ENCODE measurements at places on chromosomes 5 and 9. TPM values are rescaled to one million over a fixed set of nuclear protein-coding genes. Genes with fewer than 3 reads are reported as not detected.

- no peak for DNase-seq
Observed at GRCh38 chr9:134276453-134277245, 49.6 kb upstream of the RXRA start.

DMGDH gene
- total RNA-seq = 0.54 TPM

DNA sequence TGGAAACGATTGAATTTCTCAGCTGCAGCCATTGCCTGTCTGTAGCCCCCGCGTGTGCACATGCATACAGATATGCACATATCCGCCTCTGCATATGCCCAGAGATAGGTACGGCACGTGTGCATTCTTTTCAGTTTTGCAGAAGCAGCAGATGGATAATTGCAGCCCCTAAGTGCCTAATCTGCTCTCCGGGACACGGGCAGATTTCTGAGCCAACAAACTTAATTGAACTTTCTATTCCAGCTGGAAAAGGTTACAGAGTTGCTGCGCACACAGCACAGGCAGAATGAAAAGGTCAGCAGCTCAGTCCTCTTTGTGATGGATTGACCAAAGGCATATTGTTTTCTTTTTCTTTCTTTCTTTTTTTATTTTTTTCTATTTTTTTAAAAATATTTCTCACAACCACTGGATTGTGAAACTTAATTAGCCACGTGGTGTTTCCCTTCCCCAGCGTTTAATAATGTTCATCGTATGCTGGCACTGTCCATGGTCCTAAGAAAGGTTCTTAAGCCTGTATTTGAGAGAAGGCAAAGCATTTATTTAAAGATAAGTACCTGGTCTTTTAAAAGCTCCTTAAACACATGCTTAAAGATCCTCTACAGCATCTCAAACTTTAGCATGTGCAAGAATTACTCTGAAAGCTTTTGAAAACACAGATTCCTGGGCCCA lies 270.2 kb upstream of the BRINP1 start:
- DNase-seq = no peak

DNA sequence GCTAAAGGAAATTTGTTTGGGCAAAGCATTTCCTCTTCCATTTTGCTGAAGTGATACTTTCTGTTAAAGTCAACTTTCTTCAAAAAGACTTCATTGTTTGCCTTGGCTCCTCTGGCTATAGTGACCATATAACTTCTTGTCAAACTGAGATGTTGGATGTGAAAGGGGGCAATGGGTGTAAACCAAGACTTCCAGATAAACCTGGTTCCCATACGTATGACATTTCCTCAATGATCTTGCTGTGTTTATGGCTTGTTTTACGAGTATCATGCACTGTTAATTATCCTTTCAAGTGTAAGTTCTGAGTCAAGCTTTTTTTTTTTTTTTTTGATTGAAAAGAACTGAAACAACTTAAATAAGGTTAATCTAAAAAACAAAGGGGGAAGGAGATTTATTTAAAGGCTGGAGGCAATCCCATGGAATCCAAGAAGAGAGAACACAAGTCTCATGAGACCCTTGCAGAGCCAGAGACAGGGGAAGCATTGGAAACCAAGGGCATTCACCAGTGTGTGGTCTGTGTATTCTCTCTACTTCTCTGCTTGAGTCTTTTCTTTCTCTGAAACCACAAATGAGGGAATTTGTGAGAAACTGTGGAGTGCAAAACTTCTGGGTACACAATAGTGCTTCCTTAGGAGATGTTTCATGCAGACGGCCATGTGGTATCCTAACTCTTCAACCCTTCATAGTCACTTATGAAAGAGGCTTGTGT lies 335.3 kb downstream of the RAB3C start:
- DNase-seq = no peak

DNA sequence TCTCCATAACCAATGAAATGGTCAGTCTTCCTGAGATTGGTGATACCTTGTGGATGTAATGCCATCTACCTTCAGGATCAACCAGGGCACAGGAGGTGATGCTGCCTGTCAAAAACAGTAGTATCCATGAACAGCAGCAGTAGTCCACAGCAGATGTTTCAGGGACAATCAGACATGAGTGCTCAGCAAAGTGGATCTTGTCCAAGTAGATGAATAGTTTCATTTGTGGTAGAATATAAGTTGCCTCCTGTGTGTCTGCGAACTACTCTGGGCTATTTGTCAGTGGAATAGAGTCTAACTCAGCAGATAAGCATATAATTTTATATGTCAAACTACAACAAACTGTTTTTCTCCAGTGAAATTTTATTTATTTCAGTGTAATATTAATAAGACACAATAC lies 1860.1 kb upstream of the ACO1 start:
- no peak for DNase-seq

HAPLN1 gene
- total RNA-seq = 0.13 TPM

HTR4 gene
- total RNA-seq = not detected

STPG3 gene
- total RNA-seq = 0.26 TPM

- no peak for DNase-seq
Observed at GRCh38 chr9:2354856-2355696, 266.5 kb upstream of the VLDLR start.

IFNA7 gene
- total RNA-seq = not detected

TRIM7 gene
- total RNA-seq = 25.8 TPM

- DNase-seq = no peak
Observed at GRCh38 chr5:174293481-174293880, 248.0 kb downstream of the NSG2 start.

GRCh38 chr5:169599451-169599850 lies 15.9 kb downstream of the SPDL1 start:
- no peak for DNase-seq

SPZ1 gene
- total RNA-seq = not detected

CSNK1G3 gene
- 40.8 TPM for total RNA-seq

GHR gene
- 0.05 TPM for total RNA-seq

- no peak for DNase-seq
Observed at GRCh38 chr9:99497641-99498040, 275.6 kb downstream of the SEC61B start.

- no peak for DNase-seq
Observed at GRCh38 chr5:139461698-139462097, 845 bp downstream of the ECSCR start.

- peak; percentile 54 for DNase-seq
Observed at GRCh38 chr9:107749787-107750444, 260.3 kb upstream of the KLF4 start.

ACOT12 gene
- total RNA-seq = 0.74 TPM

DNA sequence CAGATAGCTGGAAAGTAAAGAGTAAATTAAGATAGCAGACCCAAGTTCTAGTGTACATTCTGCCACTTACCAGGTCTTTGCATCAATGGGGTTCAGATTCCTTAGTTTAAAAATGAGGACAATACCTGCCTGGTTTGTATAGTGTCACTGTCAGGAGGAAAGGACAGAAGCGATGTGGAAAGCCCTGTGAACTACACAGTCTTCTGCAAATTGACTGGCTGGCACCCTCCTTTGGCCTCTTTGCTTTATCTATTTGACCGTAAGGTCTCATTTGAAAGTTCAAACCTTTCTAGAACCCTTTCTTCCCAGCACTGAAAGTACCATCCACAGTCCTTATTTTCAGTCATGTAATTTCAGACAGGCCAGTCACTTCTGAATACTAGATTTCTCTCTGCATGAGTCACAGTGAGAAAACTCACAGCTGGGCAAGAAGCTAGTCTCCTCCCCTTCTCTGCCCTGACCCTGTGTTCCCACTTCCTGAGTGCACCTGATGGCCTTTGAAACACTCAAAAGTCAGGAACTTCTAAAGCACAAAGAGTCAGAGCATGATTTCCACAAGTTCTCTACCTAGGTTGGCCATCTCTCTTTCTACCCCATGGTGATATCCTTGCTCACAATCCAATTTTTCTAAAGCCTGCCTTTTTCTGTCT lies 91.3 kb upstream of the RASEF start:
- DNase-seq = no peak

- no peak for DNase-seq
Observed at GRCh38 chr5:10577371-10578292, 13.8 kb downstream of the ANKRD33B start.

QRFP gene
- total RNA-seq = not detected

GRCh38 chr5:51449026-51449425 lies 65.8 kb downstream of the ISL1 start:
- DNase-seq = no peak

ORM2 gene
- 0.77 TPM for total RNA-seq

SLC45A2 gene
- not detected for total RNA-seq

MARCOL gene
- total RNA-seq = not detected

GRCh38 chr9:125679597-125680189 lies 27.3 kb downstream of the MAPKAP1 start:
- DNase-seq = no peak

CDH9 gene
- total RNA-seq = 0.10 TPM

- DNase-seq = no peak
Observed at GRCh38 chr5:146788898-146789297, 89.7 kb downstream of the PPP2R2B start.

CDKN2B gene
- total RNA-seq = 0.05 TPM

DNA sequence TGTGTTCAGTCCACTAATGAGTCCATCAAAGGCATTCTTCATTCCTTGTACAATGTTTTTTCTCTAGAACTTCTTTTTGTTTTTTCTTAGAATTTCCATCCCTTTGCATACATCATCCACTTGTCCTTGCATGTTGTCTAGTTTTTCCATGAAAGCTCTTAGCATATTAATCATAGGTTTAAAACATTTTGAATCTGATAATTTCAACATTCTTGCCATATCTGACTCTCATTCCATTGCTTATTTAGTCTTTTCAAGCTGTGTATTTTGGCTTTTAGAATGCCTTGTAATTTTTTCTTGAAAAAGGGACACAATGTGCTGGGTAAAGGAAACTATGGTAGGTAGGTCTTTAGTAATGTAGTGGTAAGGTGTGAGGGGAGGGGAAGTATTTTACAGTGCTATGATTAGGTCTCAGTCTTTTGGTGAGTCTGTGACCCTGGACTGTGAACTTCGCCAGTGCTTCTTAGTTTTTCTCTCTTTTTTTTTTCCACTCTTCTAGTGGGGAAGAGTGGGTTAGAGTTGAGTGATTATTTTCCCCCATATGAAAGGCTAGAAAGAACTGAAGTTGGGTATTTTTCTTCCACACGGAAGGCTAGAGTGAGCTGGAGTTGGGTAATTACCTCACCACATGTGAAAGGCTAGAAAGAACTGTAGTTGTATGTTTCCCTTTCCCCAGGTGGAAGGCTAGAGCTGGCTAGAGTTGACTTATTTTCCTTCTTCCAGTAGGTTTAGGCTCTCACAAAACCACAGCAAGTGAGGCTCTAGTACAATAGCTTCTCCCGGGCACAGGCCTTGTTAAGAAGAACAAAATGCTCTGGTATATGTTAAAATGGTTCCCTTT lies 172.1 kb downstream of the SNX18 start:
- DNase-seq = no peak

DNA sequence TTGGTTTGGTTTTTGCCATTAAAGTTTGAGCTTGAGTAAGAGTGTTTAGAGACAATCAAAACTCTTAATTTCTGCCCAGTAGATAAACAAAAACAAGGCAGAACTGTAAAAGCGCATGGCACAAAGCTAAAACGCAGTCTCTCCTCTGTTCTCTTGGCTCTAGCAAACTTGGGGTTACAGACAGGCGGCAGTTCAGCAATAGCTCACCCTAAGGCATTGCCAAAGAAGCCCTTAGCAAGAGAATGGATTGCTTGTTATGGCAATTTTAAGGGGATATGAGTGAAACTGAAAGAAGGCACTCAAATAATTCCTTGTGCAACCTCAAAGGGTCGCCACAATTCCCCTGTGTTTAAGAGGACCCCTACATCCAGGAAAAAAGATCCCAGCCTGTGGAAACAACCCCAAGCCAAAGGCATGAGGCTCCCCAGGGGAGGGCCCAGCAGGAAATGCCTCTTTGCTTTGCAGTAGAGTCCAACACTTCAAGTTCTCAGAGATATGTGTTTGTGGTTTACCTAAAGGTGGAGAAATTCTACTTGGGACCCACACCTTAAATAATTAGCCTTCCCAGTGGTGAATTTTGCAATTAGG lies 317.0 kb upstream of the MPDZ start:
- no peak for DNase-seq

- no peak for DNase-seq
Observed at GRCh38 chr5:178074266-178074952, 38.9 kb upstream of the N4BP3 start.
